T1000 (cell line): ENCODE measurements at places on chromosomes 7 and 10.
A peak's percentile ranks its signal among the peaks of the same experiment; 100 is the strongest.

- DNase-seq, result no peak
Observed at GRCh38 chr7:36904101-36904500, 179.8 kb upstream of the AOAH start.

DNA sequence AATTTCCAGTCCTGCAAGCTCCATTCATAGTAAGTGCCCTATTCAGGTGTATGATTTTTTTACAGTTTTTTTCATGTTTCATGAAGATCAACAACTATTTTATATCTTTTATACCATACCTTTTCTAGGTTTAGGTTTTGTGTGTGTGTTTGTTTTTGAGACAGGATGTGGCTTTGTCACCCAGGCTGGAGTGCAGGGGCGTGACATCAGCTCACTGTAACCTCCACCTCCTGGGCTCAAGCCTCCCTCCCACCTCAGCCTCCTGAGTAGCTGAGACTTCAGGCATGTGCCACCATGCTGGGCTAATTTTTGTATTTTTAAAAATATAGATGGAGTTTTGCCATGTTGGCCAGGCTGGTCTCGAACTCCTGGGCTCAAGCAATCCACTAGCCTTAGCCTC lies 35.0 kb downstream of the ARMH3 start:
- no peak for DNase-seq

- DNase-seq, result no peak
Observed at GRCh38 chr7:127833641-127834040, 181.6 kb downstream of the SND1 start.

GRCh38 chr10:35217455-35217854 lies 90.8 kb downstream of the CREM start:
- no peak for DNase-seq

GRCh38 chr7:102081244-102081627 lies 205.4 kb upstream of the SH2B2 start:
- DNase-seq, result no peak

DNA sequence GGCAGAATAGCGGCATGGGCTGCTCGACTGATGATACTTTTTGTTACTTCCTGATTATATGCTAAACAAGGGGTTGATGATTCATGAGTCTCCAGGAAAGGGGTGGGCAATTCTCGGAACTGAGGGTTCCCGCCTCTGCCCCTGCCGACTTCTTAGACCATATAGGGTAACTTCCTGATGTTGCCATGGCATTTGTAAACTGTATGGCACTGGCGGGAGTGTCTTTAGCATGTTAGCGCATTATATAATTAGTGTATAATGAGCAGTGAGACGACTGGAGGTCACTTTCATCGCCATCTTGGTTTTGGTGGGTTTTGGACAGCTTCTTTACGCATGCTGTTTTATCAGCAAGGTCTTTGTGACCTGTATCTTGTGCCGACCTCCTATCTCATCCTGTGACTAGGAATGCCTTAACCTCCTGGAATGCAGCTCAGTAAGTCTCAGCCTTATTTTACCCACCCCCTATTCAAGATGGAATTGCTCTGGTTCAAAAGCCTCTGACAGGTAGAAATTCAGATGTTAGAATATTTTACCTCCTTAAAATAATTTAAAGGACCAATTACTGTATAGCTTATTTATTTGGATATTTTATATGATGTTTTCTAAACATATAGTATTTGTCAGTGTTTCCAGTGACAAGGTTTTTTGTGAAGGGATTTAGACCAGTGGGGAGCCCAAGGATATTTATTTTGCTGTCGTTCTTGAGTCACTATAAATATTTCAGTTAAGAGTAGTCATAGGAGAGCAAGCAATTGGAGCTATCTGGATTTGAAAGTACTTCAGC lies 90.1 kb upstream of the PIK3CG start:
- peak; percentile 31 for DNase-seq

- no peak for DNase-seq
Observed at GRCh38 chr10:72687035-72687434, 4.9 kb upstream of the MCU start.

DNA sequence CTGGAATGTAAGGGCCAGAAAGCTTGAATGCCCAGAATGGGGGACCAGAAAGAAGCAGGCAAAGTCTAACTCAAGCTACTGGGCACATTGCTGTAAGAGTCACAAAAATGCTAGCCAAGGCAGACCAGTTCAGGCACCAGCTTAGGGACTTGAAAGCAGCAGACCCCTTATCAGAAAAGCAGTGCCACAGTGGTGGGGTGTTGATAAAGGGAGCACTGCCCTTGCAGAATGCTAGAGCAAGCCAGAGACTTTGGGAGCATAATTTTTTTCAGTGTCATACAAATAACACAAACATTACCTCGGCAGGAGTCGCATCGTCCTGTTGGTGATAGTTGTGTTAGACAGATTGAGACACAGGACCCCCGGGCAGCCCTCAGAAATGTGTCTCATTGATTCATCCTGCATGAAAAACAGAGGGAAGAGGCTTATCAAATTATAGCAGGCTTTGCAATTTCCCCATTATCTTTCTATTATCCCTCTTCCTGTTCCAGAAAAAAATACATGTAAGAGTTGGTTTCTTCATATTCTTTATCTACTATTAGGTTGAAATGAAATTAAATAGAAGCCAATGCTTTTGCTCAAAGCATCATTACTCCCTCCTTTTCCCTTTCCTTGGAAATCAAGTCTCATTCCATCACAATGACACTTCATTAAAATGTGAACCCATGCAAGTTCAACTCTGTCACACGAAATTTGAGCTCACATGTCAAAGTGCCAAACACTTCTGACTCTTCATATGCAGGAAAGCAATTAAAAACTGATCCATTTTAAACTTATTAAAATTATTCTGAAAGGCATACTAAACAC lies 13.4 kb downstream of the LRRC17 start:
- no peak for DNase-seq

GRCh38 chr7:81036057-81036456 lies 117.2 kb upstream of the SEMA3C start:
- no peak for DNase-seq

DNA sequence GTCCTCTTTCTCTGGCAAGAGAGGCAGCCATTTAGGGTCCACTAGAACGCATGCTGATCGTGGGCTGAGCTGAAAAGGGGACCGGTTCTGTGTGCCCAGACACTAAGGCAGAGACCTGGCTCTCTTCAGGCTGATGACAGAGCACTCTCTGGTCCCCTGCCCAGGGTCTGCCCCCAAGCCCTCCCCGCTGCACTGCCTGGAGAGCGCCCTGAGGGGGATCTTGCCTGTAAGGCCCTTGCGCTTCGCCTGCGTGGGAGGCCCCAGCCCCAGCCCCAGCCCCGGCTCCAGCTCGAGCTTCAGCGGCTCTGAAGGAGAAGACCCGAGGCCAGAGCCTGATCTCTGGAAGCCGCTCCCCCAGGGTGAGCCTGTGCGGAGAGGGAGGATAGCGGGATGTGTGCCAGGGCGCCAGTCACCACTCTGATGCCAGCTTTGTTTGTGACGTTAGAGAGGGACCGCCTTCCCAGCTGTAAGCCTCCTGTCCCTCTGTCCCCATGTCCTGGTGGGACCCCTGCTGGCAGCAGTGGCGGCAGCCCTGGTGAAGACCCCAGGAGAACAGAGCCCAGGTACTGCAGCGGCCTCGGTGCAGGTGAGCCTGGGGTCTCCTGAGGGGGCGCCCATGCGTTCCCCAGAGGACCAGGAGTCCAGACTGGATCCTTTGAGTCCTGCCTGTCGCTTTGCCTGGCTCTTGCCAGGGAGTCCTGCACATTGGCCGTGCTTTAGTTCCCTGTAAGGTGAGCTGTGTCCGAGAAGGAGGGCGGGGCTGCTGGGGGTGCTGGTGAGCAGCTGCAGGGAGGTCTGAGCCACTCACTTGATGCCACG lies 43.2 kb downstream of the ZNF467 start:
- no peak for DNase-seq

- DNase-seq, result no peak
Observed at GRCh38 chr10:4532467-4532866, 293.5 kb upstream of the AKR1E2 start.

GRCh38 chr10:22570733-22571430 lies 143.5 kb downstream of the PIP4K2A start:
- no peak for DNase-seq

- no peak for DNase-seq
Observed at GRCh38 chr10:11168423-11169090, 150.9 kb downstream of the CELF2 start.

- no peak for DNase-seq
Observed at GRCh38 chr10:61832866-61833481, 68.5 kb upstream of the ARID5B start.

DNA sequence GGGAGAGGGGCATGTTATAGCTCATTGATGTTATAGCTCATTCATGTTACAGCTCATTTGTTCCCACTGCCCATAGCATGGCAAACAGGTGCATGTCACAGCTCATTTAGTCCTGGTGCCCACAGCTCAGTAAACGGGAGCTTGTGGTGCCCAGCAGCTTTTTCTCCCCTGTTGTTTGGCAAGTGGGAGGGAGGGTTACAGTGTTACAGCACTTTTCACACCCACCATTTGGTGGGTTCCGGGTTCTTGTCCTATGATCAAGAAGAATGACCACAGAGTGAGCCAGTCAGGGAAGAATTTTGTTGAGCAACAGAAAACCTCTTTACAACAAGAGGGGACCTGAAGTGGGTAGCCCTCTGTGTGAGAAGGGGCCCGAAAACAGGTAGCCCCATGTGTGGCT lies 162.8 kb upstream of the CSTF2T start:
- no peak for DNase-seq

DNA sequence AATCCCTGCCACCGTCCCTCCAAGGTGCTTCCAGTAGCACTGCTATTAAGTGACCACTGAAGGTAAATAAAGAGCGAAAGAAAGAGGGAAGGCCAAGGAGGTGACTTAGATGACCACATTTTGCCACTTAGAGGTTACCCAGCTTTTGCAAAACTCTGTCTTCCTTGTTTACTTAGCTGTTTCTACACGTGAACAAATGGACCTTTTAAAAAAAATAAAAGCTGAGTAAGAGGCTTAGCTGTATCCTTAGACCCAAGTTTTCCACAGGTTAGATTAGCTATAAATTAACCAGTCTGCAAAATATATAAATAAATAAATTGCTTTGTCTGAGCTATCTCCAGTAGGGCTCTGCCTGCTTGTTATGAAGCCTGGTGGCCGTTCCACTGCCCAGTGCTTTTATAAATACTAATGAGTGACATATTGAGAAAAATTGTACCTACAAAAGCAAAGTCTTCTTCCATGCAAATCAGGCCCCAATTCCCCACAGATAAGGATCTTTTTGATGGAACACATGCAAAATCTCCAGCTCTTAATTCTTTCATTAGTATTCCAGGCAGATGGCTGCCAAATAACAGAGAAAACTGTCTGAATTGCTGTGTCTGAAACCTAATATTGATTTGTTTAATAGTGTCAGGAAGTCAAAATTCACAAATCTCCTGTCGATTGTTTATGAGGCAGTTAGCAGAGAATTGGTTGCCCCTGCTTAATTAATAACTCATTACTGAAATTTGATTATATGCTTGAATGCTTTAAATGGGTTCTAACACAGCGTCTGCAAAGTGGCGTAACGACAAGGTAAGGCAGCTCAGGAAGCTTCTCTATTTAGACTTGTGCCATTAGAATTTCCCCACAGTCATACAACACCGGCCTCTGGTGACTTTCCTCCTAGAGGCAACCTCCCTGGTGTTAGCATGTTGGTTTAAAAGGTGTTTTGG lies 176.7 kb downstream of the EMX2 start:
- DNase-seq, result no peak

GRCh38 chr10:98915911-98916310 lies 319.7 kb downstream of the HPSE2 start:
- no peak for DNase-seq

- no peak for DNase-seq
Observed at GRCh38 chr10:99782447-99783286, at the start of gene ABCC2. ABCC2 (plus strand) TSS chr10:99782640; CDS start chr10:99782845, 205 bp downstream.

DNA sequence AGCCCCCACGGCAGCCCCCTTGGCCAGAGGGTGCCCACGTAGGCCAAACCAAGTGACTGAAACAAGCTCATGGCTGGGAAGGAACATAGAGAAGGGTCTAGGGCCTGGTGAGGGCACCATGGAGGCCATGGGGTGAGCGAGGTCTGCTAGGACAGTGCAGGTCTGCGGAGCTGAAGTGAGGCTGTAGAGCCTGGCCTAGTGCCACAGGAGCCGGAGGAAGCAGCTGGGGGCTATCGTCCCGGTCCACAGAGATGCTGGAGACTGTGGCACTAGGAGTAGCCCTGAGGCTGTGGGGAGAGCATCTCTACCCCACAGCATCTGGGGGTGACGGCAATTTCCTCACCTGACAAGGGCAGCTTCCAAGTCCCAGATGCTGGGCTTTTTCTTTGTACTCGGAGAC lies 150.3 kb downstream of the ZNF22 start:
- DNase-seq, result no peak

GRCh38 chr10:126376956-126377355 lies 11.3 kb downstream of the ADAM12 start:
- DNase-seq, result peak; percentile 66
